ENCODE measurements at places on chromosomes 2 and 18.
A peak's percentile ranks its signal among the peaks of the same experiment; 100 is the strongest.

GRCh38 chr2:150656002-150656401 is 168.5 kb upstream of the RND3 start:
- no peak for DNase-seq

- DNase-seq, result no peak
These were observed 28.8 kb downstream of the TANC1 start for GRCh38 chr2:158997037-158997790.

GRCh38 chr2:148726228-148726627 is 81.7 kb downstream of the EPC2 start:
- peak; percentile 21 for DNase-seq

DNA sequence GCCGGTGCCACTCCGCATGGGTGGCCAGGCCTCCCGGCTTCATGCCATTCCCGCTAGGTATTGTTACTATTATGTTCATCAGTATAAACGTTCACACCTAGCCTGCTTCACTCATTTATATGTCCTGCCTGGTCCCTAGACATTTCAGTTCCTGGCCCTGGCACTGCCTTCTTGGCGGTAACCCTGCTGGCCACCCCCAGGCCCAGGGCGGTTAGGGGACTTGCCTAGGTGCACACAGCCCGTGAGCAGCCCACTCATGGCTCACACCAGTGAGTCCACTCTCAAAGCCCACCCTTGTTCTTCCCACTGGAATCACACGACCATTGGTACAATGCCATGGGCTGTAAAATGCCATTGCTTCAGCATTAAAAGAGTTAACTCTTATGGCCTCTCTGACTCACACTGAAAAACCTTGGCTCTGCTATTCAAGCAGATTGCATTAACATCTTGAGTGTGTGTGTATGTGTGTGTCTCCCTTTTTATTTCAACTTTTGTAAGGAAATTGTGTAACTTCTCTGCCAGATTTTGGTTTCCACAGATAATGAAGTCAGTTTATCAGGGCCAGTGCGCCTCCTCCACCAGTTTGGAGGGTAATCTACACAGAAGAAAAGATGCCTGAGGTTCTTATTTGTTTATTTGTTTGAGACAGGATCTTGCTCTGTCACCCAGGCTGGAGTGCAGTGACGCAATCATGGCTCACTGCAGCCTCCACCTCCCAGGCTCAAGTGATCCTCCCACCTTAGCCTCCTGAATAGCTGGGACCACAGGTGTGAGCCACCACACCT is 74.2 kb downstream of the RAB31 start:
- no peak for DNase-seq

DNA sequence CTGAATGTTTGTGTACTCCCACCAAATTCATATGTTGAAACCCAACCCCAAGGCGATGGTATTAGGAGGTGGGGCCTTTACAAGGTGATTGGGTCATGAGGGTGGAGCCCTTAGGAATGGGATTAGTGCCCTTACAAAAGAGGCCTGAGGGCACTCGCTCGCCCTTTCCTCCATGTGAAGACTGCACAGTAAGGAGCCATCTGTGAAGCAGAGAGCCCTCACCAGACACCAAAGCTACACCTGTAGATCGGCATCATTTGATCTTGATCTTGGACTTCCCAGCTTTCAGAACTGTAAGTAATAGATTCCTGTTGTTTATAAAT is 62.9 kb upstream of the FZD7 start:
- no peak for DNase-seq

DNA sequence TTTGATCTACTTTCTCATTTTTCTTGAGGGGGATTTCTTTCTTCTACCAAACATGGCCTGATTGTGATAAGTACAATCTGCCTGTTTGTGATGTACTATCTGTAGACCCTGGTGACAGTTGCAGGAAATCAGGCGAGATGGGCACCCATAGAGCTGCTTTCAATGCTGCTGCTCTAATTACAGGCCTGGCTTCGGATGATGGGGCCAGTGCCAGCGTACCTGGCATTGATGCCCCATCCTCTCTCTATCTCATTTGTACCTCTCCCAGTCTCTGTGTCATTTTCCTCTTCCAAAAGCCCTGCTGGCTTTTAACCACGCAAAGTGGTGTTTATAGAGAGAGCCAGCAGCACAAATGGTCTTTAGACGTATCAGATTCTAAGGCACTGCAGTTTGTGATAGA is 69.9 kb downstream of the KCTD18 start:
- no peak for DNase-seq

DNA sequence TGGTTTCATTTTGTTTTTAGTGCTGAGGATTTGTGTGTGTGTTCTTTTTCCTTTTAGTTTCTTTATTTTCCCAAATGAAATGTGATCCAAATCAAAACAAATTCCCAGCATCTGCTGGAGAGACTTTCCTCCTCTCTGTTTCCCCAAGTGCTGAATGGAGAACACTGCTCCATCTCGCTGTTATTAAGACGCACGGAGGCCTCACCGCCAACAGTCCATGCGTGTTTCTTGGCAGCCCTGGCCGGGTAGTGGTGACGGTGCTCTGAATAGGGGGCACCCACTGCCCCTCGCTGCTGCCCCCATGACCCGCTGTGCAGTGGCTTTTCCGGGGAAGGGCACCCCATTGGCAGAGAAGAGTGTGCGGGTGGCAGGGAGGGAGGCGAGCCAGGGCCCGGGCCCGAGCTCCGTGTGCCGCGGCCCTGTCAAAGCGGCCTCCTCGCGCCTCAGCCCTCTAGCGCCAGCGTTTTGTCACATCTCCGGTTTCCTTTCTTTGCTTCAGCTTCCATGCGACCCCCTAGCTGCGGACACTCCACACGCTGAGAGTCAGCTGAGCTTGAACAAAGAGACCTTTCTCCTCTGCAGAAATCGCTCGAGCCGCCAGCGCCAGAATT is 473.7 kb upstream of the SALL3 start:
- no peak for DNase-seq

- no peak for DNase-seq
These were observed 33.1 kb upstream of the CFAP36 start for GRCh38 chr2:55486426-55486825.

GRCh38 chr18:31892936-31893335 is 50.0 kb downstream of the TRAPPC8 start:
- no peak for DNase-seq

DNA sequence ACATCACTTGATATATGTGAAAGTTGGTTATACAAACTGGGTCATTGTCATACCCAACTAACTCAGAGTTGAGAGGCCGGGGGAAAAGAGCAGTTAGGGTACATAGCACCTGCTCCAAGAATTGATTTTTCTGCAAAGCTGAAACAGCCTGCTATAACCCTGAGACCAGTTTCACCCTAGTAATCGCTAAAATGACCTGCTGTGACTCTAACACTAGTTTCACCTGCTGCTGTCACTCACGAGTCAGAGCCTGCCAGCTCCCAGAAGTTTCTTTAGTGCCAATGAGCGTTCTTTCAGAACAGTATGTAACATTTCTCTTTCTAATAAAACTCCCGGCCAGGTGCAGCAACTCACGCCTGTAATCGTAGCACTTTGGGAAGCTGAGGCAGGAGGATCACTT is 28.0 kb downstream of the SRSF7 start:
- no peak for DNase-seq

- no peak for DNase-seq
These were observed 7.3 kb upstream of the AMMECR1L start for GRCh38 chr2:127893033-127893432.

Measured in activated CD4-positive, alpha-beta T cell treated with anti-CD3 and anti-CD28 coated beads, Interleukin-10, Interleukin-2, amounts not matched to agents 100 ng/mL and 50 ng/mL, durations not matched to agents 16 hours and 8 hours (primary cell).